Glomerular endothelial cell (primary cell): ENCODE measurements at places on chromosomes 1 and 21. TPM values are rescaled to one million over a fixed set of nuclear protein-coding genes. Genes with fewer than 3 reads are reported as not detected.

The LRRC53 gene
- total RNA-seq, result not detected in 2 replicates

The KLF17 gene
- not detected in 2 replicates for total RNA-seq

The PADI1 gene
- 0.18 and 0.58 TPM in 2 replicates for total RNA-seq

The NOS1AP gene
- total RNA-seq, result 1.4 and 2.0 TPM in 2 replicates

The OR6N2 gene
- total RNA-seq, result not detected in 2 replicates

The C1orf167 gene
- total RNA-seq, result not detected in 2 replicates
